ENCODE measurements at places on chromosomes 7 and 10.

DNA sequence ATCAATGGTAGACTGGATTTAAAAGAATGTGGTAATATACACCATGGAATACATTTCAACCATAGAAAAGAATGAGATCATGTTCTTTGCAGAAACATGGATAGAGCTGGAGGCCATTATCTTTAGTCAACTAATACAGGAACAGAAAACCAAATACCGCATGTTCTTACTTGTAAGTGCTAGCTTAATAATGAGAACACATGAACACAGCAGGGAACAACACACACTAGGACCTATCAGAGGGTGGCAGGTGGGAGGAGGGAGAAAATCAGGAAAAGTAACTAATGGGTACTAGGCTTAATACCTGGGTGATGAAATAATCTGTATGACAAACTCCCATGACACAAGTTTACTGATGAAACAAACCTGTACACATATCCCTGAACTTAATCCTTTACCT lies 1435.2 kb downstream of the REEP3 start:
- DNase-seq, result no peak

- DNase-seq, result no peak
These were observed 159.6 kb downstream of the SKAP2 start for GRCh38 chr7:26704786-26705185.

GRCh38 chr7:28799619-28800018 lies 158.5 kb downstream of the TRIL start:
- no peak for DNase-seq

- DNase-seq, result no peak
These were observed 239.7 kb upstream of the INHBA start for GRCh38 chr7:41942468-41943093.

- no peak for DNase-seq
These were observed 21.6 kb downstream of the PITRM1 start for GRCh38 chr10:3150961-3151360.

DNA sequence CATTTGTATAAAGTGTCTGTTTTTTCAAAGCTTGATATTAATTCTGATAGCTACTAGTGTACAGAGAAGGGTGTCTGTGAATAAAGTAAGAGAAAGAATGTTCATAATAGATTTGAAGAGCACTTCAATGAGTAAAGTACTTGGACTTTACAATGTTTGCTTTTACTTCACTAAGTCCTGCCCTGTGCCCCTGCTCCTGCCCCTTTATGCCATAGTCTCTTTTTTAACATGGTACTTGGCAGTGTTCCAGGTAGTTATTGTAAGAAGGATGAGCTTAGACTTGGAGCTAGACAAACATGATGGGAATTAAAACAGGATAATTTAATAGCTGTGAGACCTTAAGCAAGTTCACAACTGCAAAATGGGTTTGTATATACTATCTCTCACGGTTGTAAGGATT lies 41.0 kb downstream of the ZEB1 start:
- DNase-seq, result peak; percentile 49

DNA sequence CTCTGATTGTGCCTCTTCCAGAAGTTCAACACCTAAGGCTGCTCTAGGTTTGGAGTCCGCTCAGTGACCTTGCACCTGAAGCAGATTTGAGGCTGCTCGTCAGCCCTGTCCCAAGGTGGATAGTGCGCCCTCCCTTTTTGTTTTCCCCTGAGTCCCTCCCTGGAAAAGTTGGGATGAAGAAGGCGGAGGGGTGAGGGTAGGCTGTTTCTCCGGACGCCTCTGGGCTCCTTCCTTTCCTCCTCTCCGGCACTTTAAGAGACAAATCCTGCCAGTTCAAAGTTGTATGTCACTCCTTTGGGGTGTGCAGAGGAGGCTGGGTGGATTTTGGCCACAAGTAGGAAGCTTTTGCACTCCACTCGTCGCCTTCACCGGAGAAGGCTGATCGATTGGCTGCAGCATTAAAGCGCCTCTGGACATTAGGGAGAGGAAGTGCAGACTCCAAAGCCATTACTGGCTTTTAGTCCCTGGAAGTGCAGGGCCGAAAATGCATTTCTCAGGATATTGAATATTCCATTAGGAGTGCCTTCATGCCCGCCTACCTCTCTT lies 81.9 kb upstream of the PRKG1 start:
- DNase-seq, result no peak

DNA sequence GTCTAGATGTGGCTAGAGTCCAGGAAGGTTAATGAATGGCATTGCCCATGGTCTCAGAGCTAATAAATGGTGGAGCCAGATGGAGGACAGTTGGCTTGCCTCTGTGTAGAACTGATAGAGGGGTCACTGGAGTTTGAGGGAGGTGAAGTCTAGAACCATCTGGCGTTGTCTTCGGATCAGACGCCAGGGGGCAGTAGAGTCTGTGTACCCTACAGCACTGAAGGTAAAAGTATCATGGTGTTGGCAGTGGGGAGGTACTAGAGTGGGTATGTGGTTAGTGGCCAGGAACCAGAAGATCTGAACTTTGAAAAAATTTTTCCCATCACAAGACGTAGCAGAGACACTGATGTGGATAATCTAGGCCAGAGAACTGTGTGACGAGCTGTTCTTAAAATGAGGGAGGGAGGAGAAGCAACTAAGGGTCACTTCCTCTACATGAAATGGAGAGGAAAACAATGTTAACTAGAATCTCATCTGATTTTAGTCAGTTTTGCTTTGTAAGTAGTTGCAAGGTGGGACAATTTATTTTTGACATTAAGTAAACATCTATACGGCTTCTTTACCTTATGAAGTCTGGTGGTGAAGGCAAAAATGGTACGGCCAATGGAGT lies 227.9 kb upstream of the PRSS58 start:
- DNase-seq, result no peak

- no peak for DNase-seq
These were observed 220.1 kb downstream of the TNS3 start for GRCh38 chr7:47361746-47362215.

- no peak for DNase-seq
These were observed 350.9 kb downstream of the RNLS start for GRCh38 chr10:88232029-88232895.

DNA sequence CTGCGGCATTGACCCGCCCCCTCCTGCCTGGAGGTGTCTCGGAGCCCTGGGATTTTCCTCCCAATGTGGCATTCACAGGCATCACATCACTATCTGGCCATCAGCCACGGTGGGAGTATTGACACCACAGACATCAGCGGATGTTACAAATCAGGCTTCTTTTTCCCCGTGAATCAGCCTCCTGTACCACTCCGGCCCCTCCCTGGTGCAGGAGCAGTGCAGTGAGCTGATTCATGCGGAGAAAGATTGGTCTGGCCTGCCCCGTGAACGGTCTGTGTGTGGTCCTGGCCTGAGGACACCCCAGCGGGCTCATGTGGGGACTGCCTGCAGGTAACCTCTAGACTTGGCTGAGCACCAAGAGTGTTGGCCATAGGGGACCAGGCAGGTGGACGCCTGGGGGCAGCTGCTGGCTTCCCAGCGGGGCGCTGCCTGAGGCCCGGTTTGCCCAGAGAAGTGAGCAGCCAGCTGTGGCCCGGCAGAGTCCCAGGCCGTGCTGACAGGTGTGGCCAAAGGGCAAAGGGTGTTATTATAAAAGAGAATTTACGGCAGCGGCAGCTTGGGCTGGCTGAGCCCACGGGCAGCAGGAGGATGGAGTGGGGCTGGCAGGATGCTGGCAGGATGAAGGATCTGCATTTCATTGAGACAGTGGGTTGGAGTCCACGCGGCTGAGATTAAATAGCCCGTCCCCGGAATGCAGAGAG lies 32.1 kb upstream of the GNA12 start:
- peak; percentile 42 for DNase-seq

DNA sequence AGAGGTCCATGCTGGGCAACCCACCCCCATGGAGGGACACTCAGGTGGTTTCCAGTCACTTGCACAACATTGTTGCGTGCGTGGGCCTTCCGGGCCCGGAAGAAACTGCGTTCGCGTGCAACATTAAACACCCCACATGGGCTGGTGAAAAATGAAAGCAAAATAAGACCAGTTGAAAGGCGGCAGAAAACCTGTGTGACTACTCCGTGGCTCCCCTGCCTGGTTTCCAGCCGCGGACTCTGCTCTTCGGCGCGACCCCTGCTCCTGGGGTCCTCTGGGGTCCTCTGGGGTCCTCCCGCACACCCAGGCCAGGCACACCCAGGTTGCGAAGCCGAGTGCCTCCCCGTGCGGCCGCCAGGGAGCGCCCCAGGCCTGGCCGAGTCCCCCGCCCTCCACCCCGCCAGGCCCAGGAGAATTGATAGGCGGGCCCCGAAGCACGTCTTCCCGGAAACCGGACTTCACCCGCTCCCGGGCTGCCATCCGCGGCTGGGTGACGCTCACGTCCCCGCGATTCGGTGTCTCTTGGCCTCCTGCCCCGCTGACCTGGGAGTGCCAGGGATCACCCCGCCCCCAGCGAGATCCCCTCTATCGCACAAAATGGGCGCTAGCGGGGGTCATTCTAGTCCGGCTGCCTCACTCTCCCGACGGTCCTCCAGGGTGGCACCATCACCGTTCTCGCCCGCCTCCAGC lies 1.9 kb upstream of the SH2D4B start:
- no peak for DNase-seq

GRCh38 chr7:151290355-151290760 lies 41.9 kb upstream of the SMARCD3 start:
- DNase-seq, result no peak

DNA sequence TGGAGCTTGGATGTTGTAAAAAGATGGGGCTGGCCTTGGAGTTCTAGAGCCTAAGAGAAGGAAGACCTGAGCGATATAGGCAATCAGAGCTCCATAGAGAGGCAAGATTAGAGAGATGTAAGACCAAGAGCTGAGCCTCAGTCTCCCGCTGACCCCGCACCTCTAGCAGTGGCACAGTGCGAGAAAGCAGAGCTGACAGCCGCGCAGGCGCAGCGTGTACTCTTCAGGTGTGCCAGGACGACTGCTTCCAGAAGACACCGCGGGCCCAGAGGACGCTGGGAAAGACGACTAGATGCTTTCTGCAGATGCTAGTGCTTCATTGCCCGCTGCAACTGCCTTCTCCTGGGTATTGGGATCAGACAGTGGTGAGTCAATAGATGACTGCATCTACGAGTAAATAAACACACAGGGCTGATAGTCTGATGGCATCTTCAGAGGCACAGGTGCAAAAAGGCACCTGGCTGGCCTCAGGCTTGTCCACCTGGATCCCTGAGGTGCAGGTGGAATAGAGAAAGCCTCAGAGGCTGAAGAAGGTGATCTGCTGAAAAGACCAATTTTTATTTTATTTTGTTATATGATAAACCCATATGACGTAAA lies 38.1 kb upstream of the CCDC6 start:
- DNase-seq, result no peak

GRCh38 chr10:83816942-83817341 lies 322.4 kb upstream of the GHITM start:
- no peak for DNase-seq

- no peak for DNase-seq
These were observed 439 bp downstream of the IQUB start for GRCh38 chr7:123533929-123534382.

GRCh38 chr10:78082636-78083035 lies 49.0 kb downstream of the RPS24 start:
- no peak for DNase-seq

DNA sequence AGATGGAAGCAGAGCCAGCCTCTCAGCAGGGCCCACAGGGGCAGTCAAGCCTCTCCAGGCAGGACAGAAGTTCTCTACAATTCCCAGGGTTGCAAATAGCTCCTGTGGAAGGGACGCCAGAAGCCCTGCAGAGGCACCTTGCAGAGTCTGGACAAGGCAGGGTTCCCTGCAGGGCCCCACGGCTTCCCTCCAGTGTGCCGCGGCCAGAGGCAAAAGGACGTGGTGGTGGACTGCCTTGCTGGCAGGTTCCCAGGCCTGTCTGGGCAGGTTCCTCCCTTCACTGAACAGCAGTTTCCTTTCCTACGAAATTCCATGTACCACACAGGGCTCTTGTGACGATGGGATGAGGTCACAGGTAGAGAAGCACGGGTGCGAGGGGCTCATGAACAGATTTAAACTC lies 25.1 kb downstream of the UPP1 start:
- DNase-seq, result no peak

DNA sequence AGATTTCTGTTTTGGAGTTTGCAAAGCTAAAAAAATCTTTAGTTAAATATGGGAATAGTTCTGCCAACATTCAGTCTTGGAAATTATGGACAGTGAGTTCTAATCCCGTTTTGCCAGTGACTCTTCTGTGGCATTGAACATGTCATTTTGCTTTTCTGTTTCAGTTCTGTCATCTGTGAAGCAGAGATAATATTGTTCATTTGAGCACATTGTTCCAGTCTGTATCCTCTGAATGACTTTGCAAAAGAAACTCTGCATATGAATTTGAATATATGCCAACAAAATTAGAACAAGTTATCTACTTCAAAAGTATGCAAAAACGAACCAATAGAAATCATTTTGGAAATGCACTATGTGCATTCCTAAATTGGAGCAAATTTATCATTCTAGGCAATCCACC lies 746.0 kb upstream of the POT1 start:
- DNase-seq, result no peak

DNA sequence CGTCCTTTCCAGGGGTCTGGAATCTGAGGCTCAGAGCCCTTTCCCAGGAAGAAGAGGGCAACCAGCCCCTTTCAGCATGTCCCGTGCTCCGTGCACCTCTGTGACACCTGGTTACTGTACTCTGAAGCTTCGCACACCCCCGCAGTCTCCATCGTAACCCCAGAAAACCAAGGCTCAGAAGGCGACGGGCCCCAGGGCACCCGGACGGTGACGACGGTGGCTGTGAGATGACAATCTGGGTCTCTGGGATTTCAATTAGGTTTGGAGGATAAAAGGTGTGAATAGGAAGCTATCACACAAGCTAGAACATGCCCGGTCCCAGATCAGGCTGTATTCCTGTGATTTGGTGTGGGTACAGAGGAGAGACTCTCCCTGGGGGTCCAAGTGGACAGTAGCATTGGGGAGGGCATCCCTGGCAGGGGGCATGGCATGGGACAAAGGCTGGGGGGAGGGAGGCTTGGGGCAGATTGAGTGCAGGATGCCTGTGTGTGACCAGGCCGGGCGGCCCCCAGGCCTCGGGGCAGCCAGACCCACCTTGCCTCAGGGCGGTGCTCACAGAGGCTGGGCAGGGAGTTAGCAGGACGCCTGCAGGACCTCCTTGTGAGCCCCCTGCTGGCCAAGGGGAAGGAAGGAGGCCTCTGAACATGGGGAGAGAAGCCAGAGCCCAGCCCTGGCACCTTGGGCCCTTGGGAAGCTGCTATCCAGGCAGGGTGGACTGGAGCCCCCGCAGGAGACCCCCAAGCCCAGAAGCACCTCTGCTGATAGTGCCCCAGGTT lies 23.4 kb upstream of the PSMG3 start:
- no peak for DNase-seq

DNA sequence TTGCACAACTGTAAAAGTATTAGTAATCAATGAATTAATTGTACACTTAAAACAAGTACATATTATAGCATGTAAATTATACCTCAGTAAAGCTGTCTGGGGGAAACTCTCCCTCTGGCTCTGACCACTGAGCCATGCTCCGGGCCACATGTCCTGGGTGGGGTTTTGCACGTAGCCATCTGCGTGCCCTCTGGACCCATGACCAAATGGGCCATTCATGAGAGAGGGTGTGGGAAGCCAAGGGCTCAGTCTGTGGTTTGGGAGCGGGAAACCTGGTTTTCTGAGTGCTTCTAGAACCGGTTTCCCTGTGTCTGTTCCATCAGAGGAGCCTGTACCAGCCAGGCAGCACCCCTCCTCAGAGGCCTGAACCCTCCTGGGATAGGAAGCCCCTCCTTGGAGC lies 143.2 kb downstream of the SH3PXD2A start:
- no peak for DNase-seq

GRCh38 chr7:26688936-26689506 lies 175.4 kb downstream of the SKAP2 start:
- no peak for DNase-seq

Measured in NCI-H1417 treated with DMSO at 0.1 percent for 48 hours (cell line).